ENCODE measurements at places on chromosomes 1 and 21. TPM values are rescaled to one million over a fixed set of nuclear protein-coding genes. Genes with fewer than 3 reads are reported as not detected.

The NPHS2 gene
- total RNA-seq: not detected

DNA sequence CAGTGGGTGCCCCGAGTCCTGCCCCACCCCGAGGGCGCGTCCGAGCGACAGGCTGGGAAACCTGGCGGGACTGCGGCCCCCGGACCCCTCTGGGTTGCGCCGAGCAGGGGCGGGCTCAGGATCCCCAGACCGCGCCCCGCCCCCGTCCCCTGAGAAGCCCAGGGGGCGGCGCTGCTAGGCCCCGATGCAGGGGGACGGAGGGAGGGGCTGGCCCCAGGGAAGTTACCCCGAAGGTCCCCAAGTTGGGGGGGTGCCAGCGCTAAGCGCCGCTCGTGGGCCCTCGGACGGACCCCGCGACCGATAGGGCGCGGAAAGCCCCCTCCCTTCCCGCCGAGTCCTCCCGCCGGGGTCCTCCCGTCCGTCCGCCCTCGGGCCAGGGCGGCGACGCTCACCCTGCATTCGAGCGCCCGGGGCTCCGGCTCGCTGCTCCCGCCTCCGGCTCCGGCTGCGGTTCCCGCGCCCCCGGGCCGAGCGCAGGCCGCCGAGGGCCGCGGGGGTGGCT is 414 bp downstream of the GPR153 start:
- DNase-seq: peak; percentile 43

DNA sequence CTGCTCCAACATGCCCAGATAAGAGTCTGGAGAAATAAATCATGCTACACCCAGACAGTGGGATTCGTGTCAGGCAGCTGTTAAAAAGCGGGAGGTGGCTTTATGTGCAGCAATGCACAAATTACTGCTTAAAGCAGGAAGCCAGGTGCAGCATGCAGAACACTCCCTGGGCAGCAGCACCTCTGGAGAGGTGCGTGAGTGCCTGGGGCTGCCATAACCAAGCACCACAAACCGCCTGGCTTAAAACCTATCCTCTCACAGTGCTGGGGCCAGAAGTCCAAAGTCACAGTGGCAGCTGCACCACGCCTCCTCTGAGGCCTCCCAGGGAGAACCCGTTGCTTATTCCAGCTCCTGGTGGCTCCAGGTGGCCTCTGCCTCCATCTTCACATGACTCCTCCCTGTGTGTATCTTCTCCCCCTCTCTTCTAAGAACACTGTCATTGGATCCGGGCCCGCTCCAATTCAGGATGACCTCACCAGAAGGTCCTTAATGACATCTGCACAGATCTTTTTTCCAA is 115.6 kb downstream of the SIK1 start:
- DNase-seq: no peak

DNA sequence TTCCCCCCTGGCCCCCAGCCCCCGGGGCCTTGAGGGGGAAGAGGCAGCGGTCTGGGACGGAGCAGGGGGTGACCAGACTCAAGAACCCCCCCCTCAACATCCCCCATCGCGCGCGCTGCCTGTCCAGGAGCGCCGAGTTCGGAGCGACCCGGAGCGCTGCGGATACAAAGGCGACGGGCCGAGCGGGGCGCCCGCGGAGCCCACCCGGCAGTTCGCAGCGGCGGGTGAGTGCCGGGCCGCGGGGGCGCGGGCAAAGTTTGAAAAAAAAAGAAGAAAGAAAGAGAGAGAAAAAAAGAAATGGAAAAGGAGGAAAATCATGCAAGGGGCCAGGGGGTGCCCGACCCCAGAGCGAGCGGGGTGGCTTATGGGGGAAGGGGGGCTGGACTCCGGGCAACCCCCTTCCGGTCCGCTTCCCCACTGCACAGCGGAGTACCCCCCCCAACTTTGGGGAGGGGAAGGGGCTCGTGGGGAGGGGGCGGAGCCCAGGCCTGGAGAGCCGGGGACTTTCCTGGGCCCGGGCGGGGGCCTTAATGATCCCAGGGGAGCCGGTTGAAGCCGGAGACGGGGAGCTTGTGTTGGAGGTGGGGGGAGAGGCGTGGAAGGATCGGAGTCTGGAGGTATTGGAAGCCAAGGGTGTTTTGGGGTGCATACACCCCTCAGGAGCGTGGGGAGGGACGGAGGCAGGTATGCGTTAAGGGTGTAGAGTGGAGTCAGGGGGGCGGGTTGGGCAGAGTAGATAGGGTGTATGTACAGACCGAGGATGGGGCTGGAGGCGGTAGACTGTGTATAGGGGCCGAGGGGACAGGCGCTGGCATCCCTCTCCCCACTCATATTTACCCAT is 502 bp downstream of the VANGL2 start:
- DNase-seq: peak; percentile 14

The OR14I1 gene
- not detected for total RNA-seq

The RGS1 gene
- 8.4 TPM for total RNA-seq

The PTCH2 gene
- total RNA-seq: 1.4 TPM

GRCh38 chr1:187516874-187517273 is 688.1 kb downstream of the PLA2G4A start:
- DNase-seq: no peak

DNA sequence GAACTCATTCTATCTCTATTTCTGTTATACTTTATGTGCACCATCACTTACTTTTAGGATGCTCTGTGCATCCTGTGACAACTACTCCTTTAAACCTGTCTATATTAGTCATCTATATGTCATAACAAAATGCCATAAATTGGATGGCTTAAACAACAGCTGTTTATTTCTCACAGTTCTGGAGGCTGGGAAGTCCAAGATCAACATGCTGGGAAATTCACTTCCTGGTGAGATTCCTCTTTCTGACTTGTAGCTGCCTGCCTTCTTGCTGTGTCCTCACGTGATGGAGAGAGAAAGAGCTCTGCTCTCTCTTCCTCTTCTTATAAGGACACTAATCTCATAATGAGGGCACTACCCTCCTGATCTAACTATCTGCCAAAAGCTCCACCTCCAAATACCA is 62.3 kb upstream of the RCOR3 start:
- DNase-seq: no peak

GRCh38 chr21:15514073-15514946 is 215.5 kb upstream of the USP25 start:
- peak; percentile 9 for DNase-seq

DNA sequence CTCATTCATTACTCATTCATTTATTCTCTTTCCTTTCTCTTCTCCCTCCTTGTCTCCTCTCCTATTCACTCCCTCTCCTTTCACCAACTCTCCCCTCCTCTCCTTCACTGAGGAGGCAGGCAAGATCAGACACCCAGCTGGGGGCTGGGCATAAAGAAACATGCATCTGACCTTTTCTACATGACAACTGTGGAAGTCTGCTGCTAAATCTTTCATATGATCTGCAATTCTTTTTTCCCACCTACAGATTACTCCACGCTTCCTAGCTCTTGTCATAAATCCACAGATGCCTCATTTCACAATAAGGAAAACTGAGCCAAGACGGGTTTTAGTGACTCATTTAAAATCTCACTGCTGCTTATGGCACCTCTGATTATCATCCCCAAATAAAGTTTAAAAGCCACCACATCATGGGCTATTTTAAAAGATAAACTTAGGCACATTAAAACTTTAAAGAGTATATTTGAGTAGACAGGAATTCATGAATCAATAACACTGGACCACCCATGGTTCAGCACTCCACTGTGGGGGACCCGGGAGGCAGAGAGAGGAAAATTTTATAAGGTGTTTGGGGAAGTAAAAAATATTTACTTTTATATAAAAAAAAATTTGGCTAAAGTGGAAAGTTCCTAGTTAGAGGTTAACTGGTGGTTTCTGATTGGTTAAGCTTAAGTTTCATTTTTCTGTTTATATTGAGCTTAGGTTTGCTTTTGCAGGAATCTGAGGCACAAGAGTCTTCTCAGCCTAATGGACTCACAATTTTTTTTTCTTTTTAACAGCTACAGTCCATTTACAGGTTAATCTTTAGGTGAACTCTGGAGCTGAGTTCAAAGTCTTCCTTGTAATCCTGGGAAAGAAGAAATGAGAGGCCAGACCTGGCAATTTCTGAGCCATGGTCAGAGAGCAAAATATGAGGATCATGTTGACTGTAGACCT is 55.8 kb upstream of the DNAH14 start:
- DNase-seq: no peak

DNA sequence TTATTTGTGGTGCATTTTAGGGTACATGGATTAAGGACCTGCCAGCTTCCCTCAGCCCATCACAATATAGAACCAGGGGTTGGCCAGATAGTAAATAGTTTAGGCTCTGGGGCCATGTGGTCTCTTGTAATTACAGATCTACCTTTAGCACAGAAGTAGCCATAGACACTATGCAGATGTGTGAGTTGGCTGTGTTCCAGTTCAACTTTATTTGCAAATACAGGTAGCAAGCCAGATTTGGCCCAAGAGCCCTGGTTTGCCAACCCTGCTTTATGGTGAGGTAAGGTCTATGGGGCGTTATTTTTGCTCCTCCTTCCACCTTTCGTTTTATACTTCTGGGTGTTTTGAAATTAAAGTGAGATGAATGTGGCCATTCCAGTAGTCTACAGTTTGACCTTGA is 48.7 kb downstream of the MRPS6 start:
- DNase-seq: no peak

The OR2L8 gene
- total RNA-seq: not detected

DNA sequence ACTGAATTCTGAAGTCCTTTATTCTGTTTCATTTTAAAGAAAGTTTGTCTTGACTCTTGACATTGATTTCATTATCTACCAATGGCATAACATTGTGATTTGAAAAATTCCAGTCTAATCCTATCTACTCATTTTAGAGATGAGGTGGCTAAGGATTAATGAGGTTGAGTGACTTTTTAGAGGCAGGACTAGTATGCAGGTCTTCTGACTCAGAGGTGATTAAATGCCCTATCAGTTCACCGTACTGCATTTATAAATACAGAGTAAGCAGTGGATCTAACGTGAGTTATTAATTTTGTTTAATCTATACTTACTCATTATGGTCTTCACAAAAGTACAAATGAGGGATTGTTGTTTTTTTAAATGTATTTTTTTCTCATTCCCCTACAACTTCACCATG is 277.6 kb downstream of the PTBP2 start:
- no peak for DNase-seq

DNA sequence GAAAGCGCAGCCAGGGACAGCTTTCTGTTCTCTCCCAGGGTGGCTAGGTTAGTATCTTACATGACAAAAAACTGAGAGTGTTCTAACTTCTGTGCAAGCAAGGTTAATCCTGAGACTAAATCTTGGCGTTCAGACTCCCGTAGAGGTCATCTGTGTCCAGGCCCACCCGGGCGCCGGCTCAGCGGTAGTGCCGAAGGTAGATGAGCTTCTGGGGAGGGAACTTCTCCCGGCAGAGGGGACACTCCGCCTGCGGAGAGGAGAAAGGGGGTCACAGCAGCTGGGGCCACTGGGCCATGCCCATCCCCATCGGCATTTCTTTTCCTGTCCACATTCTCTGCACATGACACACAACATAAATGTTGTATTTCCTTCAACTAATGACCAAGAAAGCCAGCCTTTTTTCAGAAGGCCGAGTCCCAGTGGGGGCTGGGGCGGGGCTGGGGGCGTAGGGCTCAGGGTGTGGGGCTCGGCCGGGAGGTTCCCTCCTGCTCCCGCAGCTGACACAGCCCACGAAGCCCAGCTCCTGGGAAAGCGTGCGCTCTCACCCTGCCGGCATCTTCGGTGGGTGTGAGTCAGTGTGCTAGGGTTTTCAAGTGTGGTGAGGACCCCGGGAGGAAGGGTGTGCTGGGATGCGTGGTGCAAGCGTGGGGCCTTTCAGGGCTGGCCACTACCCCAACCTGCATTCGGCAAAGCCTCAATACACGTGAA is 6.6 kb downstream of the PEX10 start:
- DNase-seq: no peak

The PARS2 gene
- 6.4 TPM for total RNA-seq

The AXDND1 gene
- 0.64 TPM for total RNA-seq

The SLC26A9 gene
- not detected for total RNA-seq

The HRNR gene
- not detected for total RNA-seq

The PLA2G5 gene
- not detected for total RNA-seq

The DMBX1 gene
- not detected for total RNA-seq

The LCE1F gene
- total RNA-seq: not detected

DNA sequence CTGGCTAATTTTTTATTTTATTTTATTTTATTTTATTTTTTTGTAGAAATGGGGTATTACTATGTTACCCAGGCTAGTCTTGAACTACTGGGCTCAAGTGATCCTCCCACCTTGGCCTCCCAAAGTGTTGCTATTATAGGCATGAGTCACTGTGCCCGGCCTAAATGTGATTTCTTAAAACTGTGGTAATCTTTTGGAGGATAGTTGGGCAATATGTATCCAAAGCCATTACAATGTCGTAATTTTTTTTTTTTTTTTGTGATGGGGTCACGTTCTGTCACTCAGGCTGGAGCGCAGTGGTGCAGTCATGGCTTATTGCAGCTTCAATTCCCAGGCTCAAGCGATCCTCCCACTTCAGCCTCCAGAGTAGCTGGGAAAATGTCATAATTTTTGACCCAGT is 14.2 kb downstream of the ETV3L start:
- DNase-seq: no peak

The LINGO4 gene
- not detected for total RNA-seq

- no peak for DNase-seq
Measured at GRCh38 chr1:107794571-107794970, 170.4 kb downstream of the VAV3 start.

The FCRL5 gene
- total RNA-seq: 0.32 TPM

GRCh38 chr1:167713330-167714081 is 8.3 kb upstream of the MPZL1 start:
- DNase-seq: peak; percentile 17

The TSPEAR gene
- total RNA-seq: not detected

GRCh38 chr21:41411449-41412089 is 14.5 kb upstream of the MX1 start:
- peak; percentile 18 for DNase-seq

DNA sequence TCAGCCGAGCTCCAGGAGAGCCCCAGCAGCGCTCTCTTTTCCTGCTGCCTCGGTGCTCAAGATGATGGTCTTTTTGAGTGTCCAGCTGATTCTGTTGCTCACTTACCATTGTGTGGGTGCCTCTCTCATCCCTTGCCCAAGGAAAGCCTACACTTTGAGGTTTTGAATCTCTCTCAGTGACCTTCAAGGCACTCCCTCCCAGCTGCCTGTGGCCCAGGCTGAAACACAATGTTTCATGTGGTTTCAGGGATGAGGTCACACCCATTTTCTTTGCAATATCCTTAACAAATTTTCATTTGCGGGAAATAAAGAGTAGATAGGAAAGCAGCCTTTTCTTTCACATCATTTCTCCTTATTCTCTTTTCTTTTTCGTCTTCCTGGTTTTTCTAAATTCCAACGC is 12.6 kb upstream of the MRPS14 start:
- no peak for DNase-seq

The KCNT2 gene
- not detected for total RNA-seq

- DNase-seq: peak; percentile 30
Measured at GRCh38 chr1:64864018-64864940, 102.1 kb downstream of the JAK1 start.

GRCh38 chr1:151134396-151134795 is 12.0 kb downstream of the SEMA6C start:
- no peak for DNase-seq

All from activated naive CD8-positive, alpha-beta T cell treated with anti-CD3 and anti-CD28 coated beads for 36 hours (primary cell).